ENCODE measurements at places on chromosomes 4 and X. TPM values are rescaled to one million over a fixed set of nuclear protein-coding genes. Genes with fewer than 3 reads are reported as not detected.

KLHL4 gene
- total RNA-seq: 3.5 TPM

HMGB2 gene
- total RNA-seq: 105 TPM

CXorf65 gene
- not detected for total RNA-seq

DSPP gene
- not detected for total RNA-seq

CTAG1B gene
- total RNA-seq: not detected
